ENCODE measurements at places on chromosomes 11 and 22.
A peak's percentile ranks its signal among the peaks of the same experiment; 100 is the strongest.

DNA sequence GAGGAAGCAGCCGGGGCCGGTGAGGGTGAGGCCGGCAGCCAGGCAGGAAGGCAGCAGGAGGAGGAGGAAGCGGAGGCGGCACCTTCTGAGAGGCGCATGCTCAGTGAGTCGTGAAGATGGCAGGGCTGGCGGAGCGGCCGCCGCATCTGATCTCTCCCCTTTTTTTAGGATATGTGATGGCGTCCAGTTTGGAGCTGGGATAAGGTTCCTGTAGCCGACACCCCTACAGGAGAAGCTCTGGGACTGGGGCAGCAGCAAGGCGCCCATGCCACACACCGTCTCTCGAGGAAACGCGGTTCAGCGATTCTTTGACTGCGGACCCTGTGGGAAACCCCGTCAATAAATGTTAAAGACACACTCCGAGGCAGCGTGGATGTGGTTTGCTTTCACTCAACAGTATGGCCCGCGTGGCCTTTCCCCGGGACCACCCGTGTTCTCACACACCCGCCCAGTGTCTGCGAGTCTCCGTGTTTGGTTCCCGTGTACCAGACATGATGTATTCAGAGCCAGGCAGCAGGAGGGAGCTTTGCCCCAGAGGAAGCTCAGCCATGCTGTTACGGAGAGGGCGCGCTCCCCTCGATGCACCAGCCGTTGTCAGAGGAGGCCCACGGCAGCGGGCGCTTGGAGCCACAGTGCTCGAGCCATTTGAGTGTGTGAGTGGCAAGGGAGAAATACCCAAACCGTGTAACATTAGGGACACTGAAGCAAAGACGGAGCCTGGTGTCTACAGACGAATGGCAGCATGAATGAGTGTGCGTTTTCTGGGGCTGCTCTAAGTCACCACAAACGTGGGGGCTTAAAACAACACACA, 27.7 kb upstream of the PARVB start:
- peak; percentile 85 for DNase-seq

GRCh38 chr11:102332611-102332994, 14.4 kb upstream of the BIRC2 start:
- no peak for DNase-seq

GRCh38 chr11:127935081-127935480, 652.3 kb downstream of the ETS1 start:
- DNase-seq = no peak

GRCh38 chr22:47171441-47172221, 409.2 kb downstream of the TBC1D22A start:
- no peak for DNase-seq

DNA sequence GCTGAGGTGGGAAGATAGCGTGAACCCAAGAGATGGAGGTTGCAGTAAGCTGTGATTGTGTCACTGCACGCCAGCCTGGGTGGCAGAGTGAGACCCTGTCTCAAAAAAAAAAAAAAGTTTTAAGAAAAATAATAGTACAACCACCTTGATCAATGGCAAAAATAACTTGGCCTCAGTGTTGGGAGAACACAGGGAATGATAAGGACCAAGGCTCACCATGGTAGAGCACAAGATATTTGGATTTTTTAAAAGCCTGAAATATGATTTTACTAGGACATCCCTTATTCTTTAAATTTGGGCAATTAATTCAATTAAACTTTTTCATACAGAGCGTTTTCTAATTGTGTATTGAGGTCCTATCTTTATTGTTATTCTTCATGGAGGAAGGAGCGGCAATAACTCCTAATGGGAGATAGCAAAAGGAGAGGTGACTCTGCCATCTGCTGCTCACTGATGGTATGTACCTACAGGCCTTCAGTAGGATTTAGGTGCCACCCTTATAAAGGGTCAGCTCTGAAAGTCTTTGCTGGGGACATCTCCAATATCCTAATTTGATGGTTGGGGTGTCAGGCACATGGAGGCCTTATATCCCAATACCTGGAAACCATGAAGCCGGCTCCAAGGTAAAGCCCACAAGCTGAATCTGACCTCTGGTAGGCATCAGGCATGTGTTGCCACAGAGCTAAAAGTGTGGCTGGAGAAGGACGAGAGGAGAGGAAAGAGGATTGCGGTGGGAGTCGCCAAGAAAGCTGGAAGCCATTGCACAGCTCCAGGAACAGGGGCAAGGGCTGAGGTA, 21.9 kb upstream of the POLD3 start:
- DNase-seq = peak; percentile 77

- no peak for DNase-seq
Observed at GRCh38 chr22:41491374-41492100, 22.6 kb downstream of the ACO2 start.

- DNase-seq = no peak
Observed at GRCh38 chr22:37196539-37197450, 8.7 kb upstream of the C1QTNF6 start.

- no peak for DNase-seq
Observed at GRCh38 chr11:4381901-4382300, 11.6 kb downstream of the TRIM21 start.

DNA sequence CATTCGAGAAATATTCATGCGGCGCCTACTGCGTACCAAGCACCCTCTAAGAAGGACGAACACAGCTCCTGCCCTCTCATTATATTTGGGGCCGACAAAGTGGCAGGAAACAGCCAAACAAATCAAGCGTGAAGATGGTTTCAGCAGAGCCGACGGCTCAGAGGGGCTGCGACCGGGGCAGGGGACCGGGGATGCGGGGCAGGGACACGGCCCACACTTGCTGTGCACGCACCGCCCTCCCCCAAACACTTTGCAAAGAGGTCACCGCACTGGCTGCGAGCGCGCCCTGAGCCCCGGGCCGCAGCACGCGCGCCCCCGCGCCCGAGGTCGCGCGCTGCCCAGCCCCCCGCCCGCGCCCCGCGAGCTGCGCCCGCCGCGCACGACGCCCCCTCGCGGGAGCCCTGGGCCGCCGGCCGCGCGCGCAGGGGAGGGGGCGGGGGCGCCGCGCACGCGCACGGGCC, 255 bp upstream of the SYNGR1 start:
- DNase-seq = no peak

GRCh38 chr11:65639623-65640482, 2.0 kb downstream of the SIPA1 start:
- no peak for DNase-seq

GRCh38 chr11:20353829-20354434, 9.6 kb upstream of the HTATIP2 start:
- peak; percentile 27 for DNase-seq

Data from KBM-7 (cell line).